Aorta (tissue), 5 donors: ENCODE measurements at places on chromosomes 12 and 14. TPM values are rescaled to one million over a fixed set of nuclear protein-coding genes. Genes with fewer than 3 reads are reported as not detected.

PLXNC1 gene
- 26.8 TPM for total RNA-seq

ABHD12B gene
- not detected for total RNA-seq

- DNase-seq = peak; percentile 41
Observed at GRCh38 chr12:44875954-44876543, at the start of gene NELL2. Gene NELL2, minus strand, starts transcription at chr12:44876315. Its CDS starts 446 bp downstream, at chr12:44875869.

DNA sequence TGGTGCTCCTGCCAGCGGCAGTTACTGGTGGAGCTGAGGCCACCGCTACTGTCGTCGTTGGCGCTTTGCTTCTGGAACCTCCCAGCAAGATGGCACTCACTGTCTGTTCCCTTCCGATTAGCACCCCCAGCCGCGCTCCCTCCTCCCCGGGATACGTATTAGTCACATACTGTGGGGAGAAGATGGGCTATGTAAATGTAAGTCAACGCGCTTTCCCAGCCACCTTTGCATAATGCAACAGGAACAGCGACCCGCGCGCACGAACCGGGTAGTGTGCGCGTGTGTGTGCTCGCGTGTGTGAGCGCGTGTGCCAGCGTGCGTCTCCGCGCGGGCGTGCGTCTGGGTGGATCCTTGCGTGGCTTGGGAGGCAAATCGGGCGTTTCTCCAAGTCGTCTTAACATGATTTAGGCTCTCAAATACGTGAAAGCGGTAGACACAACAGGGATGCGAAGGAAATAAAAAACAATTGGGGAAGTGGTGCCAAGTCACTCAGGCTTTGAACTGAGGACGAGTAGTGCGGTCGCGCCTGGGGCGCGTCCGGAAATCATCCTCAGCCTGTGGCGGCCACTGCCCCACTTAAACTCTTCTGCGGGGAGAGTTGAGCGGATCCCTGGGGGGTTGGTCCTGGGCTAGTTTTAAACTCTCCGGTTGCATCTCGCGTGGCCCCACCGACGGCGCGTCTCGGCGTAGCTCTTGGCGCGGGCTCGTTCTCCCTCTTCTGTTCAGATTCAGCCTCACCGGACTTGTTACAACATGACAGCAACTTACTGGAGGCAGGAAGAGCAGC lies 1.8 kb downstream of the FLRT2 start:
- peak; percentile 86 for DNase-seq

DNA sequence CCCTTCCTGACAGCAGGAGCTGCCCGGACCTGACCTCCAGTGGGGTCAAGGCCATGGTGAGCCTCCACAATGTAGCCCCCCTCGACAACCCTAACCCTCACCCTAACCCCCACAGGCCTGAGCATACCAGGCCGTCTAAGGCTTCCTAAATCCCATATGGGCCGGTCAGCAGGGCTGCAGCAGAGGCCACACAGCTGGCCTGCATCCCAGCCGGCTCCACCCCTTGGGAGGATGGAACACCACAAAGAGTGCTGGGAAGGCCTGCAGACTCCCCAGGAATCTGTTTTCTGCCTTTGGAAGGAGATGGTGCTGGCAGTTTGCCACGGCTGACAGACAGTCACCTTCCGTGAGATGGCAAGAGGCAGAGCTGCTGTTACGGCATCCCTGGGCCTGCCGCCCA lies 2.8 kb downstream of the TMEM179 start:
- no peak for DNase-seq

- no peak for DNase-seq
Observed at GRCh38 chr14:92649934-92650545, 98.4 kb downstream of the LGMN start.
